Regular cardiac myocyte (primary cell): ENCODE measurements at places on chromosomes 6 and 20. TPM values are rescaled to one million over a fixed set of nuclear protein-coding genes. Genes with fewer than 3 reads are reported as not detected.

Gene SEMG1
- total RNA-seq, result not detected in 2 replicates

Gene PLEKHG1
- 0.56 and 1.5 TPM in 2 replicates for total RNA-seq

Gene ARHGAP40
- total RNA-seq, result not detected in 2 replicates

Gene CASS4
- total RNA-seq, result 0.28 and 2.9 TPM in 2 replicates

Gene FBXO30
- total RNA-seq, result 11.8 and 21.5 TPM in 2 replicates

Gene TRIM15
- not detected in 2 replicates for total RNA-seq

Gene LRRN4
- total RNA-seq, result 0.28 and 0.38 TPM in 2 replicates

Gene HLA-DQA1
- total RNA-seq, result not detected in 2 replicates

Gene INSM1
- not detected in 2 replicates for total RNA-seq
